Activated naive CD4-positive, alpha-beta T cell treated with Interleukin-2 at 50 U/mL for 16 hours (primary cell): ENCODE measurements at places on chromosomes 7 and 10.

GRCh38 chr7:44415047-44415446 is 75.4 kb downstream of the NUDCD3 start:
- DNase-seq, result no peak

GRCh38 chr10:3935933-3936359 is 150.9 kb upstream of the KLF6 start:
- DNase-seq, result no peak

DNA sequence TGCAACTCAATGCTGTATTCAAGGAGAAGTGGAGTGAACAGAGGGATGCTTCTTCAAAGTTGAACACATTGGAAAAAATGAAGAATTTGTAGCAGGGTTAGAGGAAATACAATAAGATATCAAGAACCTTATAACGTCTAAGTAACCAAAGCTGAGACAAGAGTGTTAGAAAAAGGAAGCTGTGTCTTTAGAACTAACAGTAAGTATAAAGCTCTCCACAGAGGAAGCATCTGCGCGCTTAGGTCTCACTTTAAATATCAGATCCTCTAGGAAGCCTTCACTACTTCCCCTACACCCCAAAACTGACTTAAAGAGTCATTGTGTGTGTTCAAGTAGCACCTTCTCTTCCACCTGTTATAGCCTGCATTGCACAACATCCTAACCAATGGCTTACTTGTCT is 43.0 kb downstream of the CH25H start:
- no peak for DNase-seq

- no peak for DNase-seq
Measured at GRCh38 chr7:156475666-156476065, 164.9 kb upstream of the RNF32 start.

- peak; percentile 46 for DNase-seq
Measured at GRCh38 chr7:98418636-98419315, 17.9 kb upstream of the BAIAP2L1 start.

DNA sequence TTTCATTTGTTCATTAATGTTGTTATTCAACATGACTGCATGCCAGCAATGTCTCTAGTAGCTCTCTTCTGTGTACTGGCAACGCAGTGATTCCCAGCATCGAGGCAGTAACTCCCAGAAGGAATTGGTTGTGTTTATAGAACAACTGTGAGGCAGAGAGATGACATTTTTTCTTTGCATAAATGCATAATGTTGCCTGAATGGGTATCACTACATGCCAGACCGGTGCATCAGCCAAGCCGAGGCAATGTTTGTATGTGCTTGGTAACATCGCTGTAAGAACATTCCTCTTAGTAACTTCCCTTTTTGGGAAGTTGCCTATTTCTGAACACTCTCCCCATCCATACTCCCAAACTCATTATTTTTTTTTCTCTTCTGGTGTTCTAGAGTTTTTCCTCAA is 182.9 kb downstream of the HTR7 start:
- no peak for DNase-seq

DNA sequence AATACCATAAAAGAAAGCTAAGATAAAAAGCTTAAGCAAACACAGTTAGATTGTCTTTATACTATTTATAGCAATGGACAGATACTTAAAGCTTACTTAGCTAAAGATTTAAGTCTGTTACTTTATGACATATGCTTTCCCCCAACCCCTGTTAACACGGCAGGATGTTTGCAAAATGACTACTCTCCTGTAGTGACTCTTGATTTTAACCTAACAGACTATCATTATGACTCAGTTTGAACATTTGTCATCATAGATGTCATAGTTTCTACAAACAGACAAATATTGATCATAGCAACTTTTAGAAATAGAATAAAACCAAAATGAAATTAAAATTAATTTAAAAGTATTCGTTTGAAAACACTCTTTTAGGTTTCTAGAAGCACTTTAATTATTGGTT is 7.8 kb upstream of the COMMD3 start:
- peak; percentile 20 for DNase-seq

- DNase-seq, result no peak
Measured at GRCh38 chr7:91330866-91331265, 66.6 kb downstream of the FZD1 start.

DNA sequence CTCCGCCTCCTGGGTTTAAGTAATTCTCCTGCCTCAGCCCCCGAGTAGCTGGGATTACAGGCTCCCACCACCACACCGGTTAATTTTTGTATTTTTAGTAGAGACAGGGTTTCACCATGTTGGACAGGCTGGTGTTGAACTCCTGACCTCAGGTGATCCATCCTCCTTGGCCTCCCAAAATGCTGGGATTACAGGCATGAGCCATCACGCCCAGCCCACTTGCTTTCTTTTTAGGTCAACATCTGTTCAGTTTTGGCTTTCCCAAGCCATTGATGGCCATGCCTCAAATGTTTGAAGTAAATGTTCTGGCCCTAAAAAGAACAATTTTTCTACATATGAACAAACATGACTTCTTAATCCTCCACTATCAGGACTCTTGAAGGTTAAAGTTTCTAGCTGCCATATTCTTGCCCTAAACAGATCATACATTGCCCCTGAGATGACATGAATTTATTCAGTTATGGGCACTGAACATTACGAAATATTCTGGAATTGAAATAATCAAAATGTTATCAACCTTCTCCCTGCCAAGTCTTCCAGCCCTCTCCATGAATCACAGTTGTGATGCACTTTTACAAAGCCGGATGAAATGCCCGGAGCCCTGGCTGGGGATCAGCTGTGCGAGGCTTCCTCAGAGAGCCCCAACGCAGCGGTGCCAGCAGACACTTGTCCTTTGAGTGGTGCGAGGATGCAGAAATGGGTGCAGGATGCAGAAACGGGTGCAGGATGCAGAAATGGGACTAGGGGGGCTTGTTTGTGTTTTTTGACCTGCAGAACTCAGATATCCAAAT is 2.9 kb downstream of the MRLN start:
- DNase-seq, result no peak

GRCh38 chr7:150631866-150632864 is at the start of gene GIMAP6:
GIMAP6 (minus strand) TSS chr7:150632385; CDS start chr7:150630142, 2,243 bp downstream.
- DNase-seq, result peak; percentile 44

DNA sequence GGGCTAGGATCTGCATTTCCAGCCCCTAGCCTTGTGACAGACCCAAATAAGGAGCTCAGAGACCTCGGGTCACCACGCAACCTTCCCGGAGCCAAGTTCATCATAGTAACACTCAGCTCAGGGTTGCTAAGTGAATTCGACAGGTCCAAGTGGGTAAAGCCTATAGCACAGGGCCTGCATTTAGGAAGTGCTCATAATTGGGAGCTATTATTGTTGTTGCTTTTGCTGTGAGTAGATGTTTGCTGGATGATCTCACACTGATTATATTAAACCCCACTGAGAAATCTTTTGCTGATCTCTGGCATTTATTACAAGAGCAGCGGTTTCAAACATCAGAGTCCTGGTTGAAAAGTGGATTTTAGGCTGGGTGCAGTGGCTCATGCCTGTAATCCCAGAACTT is 20.3 kb upstream of the SAR1A start:
- DNase-seq, result no peak

DNA sequence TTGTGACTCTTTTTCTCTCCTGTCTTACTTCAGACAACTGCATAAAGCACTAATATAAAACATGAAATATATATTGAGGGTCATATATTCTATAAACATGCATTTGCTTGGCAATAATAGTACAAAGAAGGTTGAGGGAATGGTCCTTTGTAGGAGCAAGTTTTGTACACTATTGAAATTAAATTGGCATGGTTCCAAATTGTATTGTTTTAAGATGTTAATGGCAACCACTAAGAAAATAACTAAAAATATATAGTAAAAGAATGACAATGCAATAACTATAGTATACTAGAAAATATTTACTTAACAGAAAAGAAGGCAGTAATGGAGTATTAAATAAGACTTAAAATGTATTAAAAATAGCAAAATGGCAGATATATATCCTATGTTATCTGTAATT is 33.7 kb upstream of the KAT6B start:
- DNase-seq, result no peak

DNA sequence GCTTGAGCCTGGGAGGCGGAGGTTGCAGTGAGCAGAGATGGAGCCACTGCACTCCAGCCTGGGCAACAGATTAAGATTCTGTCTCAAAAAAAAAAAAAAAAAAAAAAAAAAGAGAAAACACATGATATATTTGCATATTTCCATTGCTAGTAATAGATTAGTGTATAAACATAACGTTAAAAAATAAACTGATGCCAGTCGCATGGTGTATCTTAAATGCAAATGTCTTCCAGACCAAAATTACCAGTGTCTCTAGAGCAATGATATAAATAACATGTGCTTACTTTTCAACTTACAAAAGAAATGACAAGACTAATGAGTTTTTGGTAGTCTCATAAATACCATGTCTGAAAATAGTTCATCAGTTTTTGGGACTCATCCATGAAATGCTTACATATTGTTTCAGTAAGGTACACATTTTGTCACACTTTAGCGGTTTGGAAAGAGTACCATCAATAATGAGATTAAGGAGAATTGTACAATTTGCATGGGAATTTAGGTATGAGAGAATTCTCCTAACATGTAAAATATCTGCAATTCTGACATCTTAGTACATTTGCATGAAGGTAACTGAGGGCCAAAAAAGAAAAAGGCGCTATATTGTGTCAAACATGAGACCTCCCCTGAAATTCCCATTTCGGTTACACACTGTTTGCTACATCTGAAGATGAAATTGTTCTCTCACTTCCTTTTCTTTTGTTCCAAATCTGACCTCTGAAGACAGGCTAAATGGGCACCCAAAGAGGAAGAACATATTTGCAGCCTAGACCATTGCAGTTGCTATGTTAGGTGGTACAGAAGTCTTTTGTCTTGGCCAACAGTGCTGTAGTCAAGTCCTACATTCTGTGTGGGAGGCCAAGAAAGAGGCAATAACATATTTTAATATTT is 51.5 kb upstream of the PIP4K2A start:
- no peak for DNase-seq

DNA sequence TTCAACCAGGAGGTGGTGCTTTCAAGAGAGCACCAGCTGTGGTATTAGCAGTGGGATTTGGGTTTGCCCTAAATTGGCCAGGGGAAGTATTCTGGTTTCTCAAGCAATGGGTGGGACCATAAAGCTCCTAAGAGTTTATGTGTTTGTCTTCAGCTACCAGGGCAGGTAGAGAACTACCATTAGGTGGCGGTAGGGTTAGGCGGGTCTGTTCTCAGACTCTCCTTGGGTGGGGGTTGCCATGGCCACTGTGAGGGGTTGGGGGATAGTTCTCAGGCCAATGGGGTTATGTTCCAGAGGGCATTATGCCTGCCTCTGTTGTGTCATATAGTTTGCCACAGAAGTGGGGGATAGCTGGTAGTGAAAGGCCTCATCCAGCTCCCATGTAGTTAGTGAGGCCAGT is 47.7 kb upstream of the BICC1 start:
- no peak for DNase-seq

GRCh38 chr10:7915923-7916536 is 97.7 kb downstream of the TAF3 start:
- DNase-seq, result no peak

GRCh38 chr7:143074141-143074540 is 22.0 kb downstream of the OR6V1 start:
- DNase-seq, result no peak

DNA sequence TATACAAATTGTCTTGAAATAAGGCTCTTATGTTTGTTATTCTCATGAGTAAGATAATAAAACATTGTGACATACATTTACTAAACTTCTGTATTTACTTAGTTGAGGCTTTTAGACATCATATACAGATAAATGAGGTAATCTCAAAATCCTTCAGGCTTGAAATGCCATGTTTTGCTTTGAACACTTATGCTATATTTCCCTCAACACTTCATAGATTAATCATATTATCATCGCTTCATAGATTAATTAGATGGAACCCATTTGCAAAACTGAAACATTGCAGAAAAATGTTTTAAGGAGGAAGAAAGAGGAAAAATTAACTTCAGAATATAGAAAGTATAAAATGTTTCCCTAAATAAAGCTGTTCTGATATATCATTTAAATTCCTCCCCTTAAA is 165.0 kb upstream of the CNTNAP2 start:
- DNase-seq, result no peak

GRCh38 chr10:120400601-120401000 is 56.4 kb upstream of the PLPP4 start:
- no peak for DNase-seq

DNA sequence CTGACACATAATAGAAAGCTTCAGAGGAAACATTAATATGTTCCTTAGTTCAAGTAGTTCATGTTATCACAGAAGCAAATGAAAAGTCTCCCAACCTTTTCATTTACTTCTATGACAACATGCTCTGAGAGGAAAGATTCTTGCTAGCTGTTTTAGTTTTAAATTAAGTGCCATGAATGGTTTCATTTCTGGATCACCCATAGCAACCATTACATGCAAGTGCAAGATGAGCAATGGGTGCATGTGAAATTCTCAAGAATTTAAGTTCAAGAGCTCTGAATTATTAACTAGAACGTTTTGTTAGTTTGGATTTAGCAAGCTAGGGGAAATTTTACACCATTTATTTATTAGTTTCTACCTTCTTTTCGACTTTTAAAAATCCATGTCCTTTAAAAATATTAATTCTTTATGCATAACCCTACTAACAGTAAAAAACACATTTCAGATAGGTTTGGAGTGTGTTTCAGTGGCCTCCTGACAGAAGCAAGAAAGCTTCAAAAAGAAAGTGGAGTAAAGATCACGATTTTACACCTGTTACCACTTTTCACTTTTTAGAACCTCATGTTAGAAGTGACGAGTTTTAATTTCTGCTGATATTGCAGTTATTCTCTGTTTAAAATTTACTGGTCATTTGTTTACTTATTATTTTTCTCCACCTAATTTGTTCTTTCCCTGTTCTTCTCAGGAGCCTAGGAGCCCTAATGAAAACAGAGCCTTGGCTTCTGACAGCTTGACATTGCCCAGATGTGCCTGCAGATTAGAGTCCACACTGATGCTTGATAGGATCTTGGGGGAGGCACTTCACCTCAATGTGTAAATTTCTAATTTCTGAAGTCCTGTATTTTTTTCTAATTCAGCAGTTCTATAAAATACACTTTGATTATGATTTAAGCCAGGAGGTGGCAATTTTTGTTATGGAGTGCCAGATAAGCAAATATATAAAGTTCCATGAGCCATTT is 995.3 kb upstream of the PHF14 start:
- no peak for DNase-seq

DNA sequence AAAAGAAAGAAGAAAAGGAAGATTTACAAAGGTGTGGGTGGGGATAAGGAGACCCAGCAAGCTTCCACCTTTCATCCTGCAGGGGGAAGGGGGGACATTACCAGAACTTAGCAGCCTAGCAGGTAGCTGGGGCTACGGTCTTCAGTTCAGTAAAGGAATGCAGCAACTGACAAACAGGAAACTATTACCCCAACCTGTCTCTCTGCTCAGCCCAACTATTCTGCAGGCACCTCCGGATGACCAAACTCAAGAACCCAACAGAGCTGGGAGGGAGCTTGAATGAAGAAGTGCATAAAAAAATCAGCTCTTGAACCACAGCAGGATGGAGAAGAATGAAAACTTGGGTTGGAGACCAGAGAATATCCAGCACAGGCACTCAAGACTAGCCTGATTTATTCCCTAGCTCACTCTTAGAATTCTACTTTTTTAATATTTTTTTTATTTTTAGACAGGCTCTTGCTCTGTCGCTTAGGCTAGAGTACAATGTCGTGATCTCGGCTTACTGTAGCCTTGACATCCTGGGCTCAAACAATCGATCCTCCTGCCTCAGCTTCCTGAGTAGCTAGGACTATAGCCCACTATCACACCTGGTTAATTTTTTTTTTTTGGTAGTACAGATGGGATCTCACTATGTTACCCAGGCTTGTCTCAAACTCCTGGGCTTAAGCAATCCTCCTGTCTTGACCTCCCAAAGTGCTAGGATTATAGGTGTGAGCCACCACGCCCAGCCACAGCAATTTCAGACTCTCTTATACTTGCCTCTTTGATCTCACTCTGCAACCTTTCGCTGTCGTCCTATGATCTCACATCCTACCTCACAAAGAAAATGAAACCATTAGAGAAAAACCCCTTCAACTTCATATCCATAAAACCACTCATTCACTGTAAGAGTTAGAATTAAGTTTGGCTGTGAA is 18.5 kb upstream of the C10orf67 start:
- peak; percentile 45 for DNase-seq
